ENCODE measurements at places on chromosomes 1 and 21. TPM values are rescaled to one million over a fixed set of nuclear protein-coding genes. Genes with fewer than 3 reads are reported as not detected.

- DNase-seq: no peak
These were observed 12.4 kb upstream of the PRDM16 start for GRCh38 chr1:3056641-3057040.

- no peak for DNase-seq
These were observed 100.3 kb downstream of the UCHL5 start for GRCh38 chr1:192958871-192959270.

Gene FALEC
- 1.3 TPM for total RNA-seq

GRCh38 chr1:161987872-161988271 is 35.8 kb downstream of the OLFML2B start:
- DNase-seq: no peak

DNA sequence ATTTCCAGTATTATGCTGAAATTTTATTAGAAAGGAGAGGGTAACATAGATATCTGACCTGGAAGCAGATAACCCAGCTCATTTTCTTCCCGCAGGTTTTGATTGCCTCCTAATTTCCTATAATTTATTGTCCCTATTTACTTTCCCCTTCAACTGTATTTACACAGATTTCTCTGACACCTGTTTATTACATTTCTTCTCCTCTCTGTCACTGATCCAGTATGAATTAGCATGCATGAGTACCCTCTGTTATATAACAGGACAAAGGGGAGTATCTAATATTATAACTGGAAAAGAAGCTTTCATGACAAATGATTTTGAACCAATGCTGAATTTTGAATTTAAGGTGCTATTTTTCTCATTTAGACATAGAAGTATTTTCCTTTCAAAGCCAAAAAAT is 37.4 kb downstream of the DENND1B start:
- no peak for DNase-seq

Gene TCHHL1
- total RNA-seq: not detected

DNA sequence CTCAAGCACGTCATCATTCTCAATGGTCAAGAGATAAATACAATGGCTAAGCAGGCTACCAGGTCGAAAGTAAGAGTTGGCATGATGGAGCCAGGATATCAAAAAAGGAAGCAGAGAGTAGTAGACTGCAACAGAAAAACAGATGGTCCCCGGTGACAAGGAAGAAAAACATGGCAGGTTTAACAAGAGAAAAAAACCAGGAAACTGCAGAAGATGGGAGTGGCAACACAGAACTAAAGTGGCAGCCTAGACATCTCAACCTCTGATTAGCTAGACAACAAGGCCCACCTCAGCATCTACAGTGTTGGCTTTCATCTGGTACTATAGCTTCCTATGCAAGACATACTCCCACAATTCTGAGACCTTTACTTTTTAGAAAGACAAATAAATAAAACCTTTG is 3.1 kb downstream of the UBR4 start:
- no peak for DNase-seq

- no peak for DNase-seq
These were observed 19.0 kb downstream of the GART start for GRCh38 chr21:33522953-33523349.

GRCh38 chr1:27894521-27894920 is 22.2 kb downstream of the THEMIS2 start:
- DNase-seq: no peak

DNA sequence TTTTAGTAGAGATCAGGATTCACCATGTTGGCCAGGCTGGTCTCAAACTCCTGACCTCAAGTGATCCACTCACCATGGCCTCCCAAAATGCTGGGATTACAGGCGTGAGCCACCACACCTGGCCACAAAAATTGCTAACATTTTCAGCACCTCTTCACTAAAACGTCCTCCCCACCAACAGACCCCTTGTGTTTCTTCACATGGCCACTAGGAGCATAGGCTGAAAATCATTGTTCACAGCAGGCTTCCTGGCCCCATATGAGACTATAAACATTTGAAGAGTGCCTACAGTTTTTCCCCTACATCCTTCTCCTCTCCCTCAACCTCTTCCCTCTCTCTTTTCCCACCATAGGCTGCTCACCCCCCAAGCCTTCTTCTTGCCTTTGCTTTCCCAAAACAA is 28.0 kb upstream of the SFPQ start:
- DNase-seq: no peak

Gene SLC45A3
- 3.2 TPM for total RNA-seq

Gene BTBD19
- total RNA-seq: 13.0 TPM

Gene CD1C
- total RNA-seq: not detected

Gene OR10J1
- total RNA-seq: not detected

DNA sequence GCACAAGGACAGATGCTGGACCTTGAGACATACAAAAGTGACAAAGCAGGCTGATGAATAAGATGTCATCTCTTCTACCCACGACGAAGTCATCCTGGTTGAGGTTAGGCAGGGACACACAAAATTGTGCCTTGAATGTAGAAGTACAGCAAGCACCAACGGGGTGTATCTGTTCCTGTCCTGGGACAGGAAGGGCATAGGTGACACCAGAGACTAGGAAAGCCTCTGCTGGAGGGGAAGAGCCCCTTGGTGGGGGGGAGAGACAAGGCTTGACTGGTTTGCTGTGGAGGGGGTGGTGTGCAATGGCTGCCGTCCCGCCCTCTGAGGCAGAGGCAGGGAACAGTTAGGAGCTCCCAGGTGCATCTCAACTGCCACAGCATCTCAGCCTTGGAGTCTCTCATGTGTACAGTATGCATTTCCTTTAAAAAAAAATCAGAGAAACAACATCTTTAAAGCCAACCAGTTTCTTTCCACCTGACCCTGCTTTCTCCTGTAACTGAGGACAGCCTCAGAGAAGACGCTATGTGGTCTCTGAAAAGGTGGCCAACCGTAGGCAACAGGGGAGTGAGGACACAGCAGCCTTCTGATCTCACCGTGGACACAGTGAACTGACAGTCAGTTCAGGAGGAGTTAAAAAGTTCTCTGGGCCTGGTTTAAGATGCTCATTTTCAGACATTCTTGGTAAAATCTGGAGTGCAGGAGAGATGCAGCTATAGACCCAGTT is 17.7 kb upstream of the GFI1 start:
- no peak for DNase-seq

DNA sequence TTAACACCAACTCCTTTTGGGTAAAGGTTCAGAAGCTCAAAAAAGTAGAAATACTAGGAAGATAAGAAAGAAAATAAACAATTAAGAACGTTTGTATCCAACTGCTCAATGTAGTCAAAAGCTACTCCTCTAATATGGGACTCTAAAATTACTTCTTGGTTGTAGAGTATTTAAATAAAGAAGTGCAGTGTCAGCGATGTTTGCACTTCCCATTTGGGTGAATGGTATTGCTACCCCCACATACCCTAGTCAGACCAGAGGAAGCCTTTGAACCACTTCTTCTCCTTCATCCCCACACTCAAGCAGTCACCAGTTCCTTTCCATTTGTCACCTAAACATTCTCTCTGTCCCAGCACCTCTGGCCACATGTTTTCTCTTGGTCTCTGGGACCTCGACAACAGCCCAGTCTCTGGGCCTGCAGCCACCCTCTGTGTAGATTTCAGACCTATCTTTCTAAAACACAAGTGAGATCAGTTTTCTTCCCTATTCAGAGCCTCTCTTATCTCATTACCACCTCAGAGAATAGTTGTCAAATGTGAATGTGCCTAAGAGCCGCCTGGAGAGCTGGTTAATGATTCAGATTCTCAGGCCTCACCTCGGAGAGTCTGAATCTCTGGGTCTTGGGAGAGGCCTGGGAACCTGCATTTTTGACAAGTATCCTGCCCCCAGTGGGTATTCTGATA is 109.8 kb downstream of the OMA1 start:
- DNase-seq: no peak

DNA sequence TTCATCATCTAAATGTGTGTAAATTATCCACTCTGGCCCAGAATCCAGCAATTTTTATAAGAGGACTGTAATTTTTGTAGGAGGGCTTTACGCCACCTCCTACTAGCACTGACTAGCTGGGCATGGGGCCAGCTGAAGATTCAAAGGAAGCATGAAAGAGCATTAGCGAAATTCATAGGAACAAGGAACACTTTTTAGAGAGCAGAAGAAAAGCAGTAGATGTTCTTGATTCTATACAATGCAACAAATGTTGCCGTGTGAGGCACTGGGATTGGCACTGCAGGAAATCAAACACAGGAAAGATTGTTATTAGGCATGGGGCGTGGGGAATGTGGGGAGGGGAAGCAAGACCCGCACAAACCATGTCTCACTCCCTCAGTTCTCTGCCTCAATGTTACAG is 58.4 kb upstream of the PARP1 start:
- DNase-seq: no peak

GRCh38 chr1:234884006-234884405 is 244.6 kb downstream of the TOMM20 start:
- no peak for DNase-seq

GRCh38 chr1:81634294-81634693 is 166.4 kb upstream of the ADGRL2 start:
- DNase-seq: no peak

Gene ADAMTSL4
- 2.9 TPM for total RNA-seq

Gene IGSF3
- total RNA-seq: 3.5 TPM

- DNase-seq: no peak
These were observed 132.7 kb downstream of the RUNX1 start for GRCh38 chr21:34916446-34916845.

DNA sequence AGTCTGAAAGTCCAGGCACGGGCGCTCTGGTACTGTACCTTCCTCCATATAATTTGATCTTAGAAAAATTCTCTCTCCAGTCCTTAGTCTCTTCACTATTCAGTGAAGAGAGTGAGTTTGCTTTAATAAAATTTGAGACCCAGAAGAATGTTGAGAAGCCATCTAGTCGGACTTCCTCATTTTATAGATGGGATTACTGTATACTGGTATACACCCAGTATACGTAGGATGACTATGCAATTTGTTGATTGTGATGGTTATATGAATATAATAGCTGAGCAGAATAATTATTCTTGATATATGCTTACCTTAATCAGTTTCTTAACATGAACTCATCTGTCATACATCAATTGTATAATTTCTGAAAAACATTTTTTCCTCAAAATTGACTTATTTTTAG is 328.0 kb upstream of the B3GALT2 start:
- DNase-seq: no peak

Gene PCNT
- 21.6 TPM for total RNA-seq

Gene LAMC2
- 27.6 TPM for total RNA-seq

DNA sequence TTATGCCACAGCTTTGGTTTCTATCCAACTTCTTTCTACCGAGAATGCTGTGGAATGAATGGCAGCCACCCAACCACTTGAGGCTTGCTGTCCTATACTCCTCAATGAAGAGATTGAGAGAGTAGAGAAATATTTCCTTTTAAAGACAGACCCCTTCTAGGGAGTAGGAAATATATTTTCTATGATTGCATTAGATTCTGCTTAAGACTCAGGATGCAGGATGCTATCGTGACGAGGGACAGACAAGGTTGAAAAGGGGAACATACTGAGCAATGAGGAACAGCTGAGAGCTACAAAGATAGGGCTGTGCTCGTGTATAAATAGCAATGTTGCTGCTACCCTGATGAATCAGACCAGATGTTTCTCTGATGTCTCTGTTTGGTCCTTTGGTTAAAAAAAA is 7.1 kb upstream of the RASAL2 start:
- DNase-seq: peak; percentile 57

DNA sequence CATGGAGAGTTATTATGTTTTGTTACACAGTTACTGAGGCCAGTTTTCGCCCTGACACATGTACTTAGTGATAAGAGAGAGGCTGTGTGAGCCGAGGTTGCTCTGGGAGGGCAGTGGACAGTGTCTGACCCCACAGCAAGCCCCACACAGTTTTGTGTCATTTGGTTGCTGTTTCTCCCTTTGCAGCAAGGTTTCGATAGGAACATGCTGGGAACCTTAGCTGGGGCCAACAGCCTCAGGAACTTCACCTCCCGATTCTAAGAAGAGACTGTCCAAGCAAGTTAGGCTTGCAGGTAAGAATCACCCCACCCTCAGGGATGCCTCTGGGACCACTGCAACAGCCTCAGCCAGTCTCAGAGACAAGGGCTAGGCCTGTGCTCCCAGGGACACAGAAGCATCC is 45.3 kb downstream of the PKP1 start:
- no peak for DNase-seq
